ENCODE measurements at places on chromosomes 13 and 19.
A peak's percentile ranks its signal among the peaks of the same experiment; 100 is the strongest.

DNA sequence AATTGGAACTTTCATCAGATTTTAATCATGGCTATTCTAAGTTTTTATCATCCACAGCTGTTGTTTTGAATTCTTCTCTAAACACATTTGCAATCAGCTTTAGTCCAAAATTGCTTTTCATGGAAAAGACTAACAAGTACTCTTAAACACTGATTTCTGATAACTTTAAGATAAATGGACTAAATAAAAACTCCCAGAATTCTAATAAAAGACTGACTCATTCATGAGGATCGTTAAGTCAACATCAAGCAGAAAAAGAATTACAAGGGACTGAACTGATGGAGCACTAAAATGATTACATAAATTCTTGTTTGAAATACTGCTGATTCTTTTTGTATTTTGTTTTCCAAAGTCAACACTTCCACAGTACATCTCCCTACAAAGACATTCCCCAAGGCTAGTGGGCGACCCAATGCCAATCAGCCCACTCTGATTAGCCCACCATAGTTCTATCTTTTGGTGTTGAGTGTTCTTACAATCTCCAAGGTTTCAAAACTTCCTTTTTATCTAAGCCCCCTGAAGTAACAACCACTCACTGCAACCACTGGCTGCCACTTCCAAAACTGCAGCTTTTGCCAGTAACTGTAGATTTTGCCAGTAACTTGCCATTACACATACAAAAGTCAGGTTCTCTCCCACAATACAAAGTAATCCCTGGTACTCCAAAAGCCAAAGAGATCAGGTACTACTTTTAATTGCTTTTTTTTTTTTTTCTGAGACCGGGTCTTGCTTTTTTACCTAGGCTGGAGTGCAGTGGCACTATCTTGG lies 14.0 kb upstream of the NAA16 start:
- no peak for DNase-seq

DNA sequence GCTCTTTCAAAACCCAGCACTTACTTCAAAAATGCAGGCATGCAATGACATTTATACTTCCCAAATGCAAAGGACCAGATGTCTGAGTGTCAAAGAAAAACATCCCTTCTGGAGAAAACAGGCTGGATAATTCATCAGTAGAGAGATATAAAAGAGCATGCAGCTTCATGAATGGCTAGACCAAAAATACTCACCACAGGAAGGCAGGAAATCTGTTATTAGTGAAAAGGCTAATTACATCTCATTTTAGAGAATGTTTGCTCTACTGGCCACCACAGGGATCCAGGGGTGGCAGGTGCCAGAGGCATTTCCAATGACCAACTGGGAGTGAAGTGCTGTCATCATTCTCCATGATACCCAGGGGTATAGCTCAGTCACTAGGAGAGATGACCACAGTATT lies 106.5 kb downstream of the LHFPL6 start:
- no peak for DNase-seq

- DNase-seq, result no peak
Observed at GRCh38 chr19:408902-409515, at the start of gene C2CD4C. C2CD4C (minus strand) TSS chr19:409147; CDS start chr19:408361, 786 bp downstream.

DNA sequence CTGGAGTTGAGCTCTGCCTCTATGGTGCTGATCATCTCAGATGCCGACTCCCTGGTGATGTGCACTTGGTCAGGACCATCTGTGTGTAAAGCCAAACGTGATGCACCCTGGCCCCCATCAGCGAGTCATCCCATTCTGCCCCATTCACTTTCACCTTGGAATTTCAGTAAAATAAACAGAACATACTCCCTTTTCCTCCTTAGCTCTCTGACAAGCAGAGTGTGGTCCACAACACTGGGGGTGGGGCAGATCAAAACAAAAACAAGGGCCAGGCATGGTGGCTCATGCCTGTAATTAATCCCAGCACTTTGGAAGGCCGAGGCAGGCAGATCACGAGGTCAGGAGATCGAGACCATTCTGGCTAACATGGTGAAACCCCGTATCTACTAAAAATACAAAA lies 12.3 kb downstream of the CEACAM20 start:
- no peak for DNase-seq

- peak; percentile 29 for DNase-seq
Observed at GRCh38 chr19:1244693-1245451, 3.3 kb downstream of the ATP5F1D start.

DNA sequence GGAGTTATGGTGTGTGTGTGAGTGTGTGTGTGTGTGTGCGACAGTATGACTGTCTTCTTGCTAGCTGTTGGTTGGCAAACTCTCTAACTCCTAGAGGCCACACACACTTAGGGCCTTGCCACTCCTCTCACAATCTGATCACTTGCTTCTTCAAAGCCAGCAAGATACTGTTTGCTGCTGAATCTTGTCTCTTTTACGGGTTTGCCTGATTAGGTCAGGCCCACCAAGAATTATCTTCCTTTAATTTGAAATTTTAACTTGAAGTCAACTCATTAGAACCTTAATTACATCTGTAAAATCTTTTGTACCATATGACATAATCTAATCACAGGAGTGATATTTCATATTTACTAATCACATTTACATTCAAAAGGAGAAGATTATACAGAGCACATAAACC lies 359.2 kb upstream of the SGCG start:
- no peak for DNase-seq

DNA sequence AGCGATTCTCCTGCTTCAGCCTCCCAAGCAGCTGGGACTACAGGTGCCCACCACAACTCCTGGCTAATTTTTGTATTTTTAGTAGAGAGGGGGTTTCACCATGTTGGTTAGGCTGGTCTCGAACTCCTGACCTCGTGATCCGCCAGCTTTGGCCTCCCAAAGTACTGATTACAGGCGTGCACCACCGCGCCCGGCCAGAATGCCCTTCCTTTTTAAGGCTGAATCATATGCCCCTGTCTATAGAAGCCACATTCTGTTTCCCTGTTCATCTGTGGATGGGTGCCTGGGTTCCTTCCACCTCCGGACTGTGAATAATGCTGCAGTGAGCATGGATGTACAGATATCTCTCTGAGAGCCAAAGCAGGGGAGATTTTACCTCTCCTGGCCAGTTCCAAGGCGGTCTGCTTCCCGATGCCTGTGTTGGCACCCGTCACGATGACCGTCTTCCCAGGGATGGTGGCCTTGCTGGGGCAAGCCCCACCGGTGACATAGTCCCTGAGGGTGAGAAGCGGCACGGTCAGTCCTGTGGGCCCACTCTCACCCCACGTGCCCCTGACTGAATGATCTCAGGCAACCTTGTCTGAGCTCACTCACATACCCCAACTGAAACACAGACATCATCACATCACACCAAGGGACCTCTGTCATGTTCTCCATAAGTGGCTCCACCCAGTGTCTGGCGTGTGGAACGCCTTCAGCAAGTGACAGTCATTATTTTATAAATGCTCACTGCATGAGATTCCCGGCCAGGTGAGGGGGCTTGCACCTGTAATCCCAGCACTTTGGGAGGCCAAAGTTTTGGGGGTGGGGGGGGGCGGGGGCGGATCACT lies 4.0 kb downstream of the RDH13 start:
- no peak for DNase-seq

DNA sequence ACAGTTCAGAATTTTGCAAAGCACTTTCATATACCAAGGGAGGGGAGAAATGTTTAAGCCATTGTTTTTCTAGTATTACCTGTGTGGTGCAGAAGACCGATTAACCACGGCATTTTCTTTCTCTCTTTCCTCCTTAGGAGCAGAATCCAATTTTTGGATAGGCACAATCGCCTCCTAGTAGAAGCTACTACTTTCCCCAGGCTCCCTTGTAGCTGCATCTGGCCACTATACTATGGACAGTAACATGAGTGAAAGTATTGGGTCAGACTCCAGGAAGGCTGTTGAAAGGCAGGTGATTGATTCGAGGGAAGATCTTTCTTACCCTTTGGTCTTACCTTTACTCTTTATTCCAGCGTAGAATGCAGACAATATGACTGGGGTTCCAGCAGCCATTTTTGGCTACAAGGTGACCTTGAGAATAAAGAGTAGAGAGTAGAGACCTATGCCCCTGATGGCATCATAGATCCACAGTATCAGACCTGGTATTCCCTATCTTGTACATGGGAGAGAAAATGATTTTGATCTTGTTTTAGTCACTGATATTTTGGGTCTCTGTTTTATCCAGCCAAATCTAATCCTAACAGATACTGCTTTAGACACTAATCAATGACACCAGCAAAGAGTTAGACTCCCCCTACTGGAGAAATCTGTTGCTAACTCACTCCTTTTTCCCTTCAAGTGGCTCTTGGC lies 77.0 kb downstream of the LRRC63 start:
- DNase-seq, result peak; percentile 78

DNA sequence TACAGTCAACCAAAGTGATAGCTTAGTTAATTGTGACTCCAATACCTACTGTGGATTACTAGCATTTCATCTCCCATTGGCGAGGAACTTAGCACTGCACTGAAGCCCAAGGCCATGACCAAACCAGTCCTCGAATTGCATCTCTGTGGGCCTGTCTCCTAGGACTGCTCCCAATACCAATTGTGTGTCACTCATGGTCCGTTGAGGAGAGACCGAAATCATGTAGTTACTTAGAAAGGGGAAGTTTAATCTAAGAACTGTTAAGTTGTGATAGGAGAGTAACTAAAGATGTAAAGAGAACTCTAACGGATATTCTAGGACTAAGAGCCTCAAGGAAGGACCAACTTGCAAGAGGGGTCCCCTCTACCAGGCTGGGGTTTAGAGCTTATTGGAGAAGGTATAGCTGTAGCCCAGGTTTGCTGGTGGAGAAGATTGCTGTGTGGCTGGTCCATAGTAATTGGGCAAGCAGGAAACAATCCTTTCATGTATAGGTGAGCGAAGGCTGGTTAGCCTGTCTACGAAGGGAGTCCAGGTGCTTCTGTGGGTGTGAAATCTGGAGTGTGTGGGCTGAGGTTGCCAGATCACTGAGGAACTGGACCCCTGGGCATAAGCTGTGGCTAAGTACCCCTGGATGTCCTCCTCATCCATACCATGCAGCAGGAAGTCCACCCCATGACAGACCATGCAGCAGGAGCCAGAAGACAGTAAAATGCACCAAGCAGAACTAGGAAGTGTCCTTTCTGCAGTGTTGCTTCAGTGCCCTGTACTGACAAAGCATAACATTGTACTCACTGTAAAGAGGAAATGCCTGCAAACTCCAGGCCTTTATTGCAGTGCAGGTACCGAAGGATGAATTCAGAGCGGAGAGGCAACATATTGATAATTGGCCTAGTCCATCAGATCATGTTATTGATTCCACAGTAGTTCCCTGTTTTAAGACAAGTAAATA lies 30.8 kb downstream of the DNAJC3 start:
- no peak for DNase-seq

DNA sequence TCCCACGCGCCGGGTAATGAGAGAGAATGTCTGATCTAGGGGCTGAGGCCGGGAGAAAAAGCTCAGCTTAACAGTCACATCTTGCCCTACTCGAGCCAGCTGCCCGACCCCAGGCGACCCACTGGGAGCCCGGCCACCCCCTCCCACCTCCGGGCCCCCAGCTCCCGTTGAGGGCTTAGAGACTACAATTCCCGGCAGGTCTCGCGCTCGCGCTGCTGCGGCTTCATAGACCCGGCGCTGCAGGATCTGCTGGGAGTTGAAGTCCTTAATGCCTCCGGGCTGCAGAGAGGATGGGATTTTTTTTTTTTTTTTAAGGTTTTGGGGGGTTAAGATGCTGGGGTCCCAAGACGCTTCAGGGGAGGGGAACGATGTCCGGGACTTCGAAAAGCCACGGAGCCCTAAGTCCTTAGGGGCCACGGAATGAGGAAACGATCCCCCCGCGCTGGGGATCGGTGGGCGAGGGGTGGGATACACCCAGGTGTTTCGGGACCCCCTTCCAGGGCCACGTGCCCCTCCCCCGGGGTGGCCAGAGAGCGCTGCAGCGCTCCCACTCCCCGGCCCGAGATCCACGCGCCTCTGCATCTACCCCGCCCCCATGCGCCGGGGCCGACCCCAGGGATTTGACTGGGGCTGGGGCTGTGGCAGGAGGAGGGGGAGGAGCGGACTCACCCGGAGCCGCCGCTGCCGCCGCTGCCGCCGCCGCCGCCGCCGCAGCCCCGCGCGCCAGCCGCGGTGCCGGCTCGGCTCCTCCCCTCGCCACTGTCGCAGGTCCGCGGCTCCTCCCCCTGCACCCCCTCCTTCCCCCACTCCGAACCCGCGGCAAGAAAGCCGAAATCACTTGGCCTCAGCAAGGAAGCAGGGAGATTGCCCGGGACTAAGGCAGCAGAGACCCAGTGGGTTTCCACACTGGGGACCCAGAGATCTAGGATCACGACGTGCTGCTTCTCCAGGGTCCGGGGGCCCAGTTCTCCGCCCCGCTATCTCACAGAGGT lies at the start of gene SYT3:
SYT3 (minus strand) TSS at position 761 of the 992 bp plus-strand sequence. CDS start 2,470 bp downstream, outside the sequence.
- peak; percentile 5 for DNase-seq

- peak; percentile 26 for DNase-seq
Observed at GRCh38 chr19:47093841-47094240, 19.7 kb downstream of the ZC3H4 start.

- DNase-seq, result no peak
Observed at GRCh38 chr13:91308299-91308698, 39.2 kb upstream of the MIR17HG start.

DNA sequence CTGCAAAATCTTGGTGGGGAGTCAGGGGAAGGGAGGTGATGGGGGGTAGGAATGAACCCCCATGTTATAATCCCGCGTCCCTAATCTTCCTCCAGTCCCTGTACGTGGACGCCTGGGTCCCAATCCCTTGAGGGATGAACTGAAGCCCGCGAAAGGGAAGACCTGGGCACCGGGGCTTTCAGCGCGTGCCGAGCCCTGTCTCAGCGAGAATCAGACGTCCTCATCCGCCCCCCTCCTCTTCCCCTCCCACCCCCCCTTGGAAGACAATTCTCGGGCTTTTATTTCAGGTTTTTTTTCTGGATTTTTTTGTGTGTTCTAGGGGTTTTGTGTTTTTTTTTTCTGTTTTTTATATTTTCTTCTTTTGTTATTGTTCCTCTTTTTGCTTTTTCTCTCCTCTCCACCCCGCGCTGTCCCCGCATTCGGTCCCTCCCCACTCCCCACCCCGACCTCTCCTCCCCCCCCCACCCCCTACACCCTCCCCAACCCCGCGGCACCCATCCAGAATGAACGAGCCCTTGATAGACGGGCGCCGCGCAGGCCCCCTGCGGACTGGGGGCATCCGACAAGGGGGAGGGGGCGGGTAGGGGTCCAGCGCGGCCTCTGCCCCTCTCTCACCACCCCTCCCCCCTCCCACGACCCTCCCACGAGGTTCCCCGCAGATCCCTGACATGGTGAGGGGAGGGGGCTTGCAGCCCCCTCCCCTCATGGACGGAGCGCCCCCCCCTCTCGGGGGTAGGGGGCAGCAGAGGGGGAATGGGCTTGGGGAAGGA lies 10.3 kb downstream of the C19orf81 start:
- no peak for DNase-seq

DNA sequence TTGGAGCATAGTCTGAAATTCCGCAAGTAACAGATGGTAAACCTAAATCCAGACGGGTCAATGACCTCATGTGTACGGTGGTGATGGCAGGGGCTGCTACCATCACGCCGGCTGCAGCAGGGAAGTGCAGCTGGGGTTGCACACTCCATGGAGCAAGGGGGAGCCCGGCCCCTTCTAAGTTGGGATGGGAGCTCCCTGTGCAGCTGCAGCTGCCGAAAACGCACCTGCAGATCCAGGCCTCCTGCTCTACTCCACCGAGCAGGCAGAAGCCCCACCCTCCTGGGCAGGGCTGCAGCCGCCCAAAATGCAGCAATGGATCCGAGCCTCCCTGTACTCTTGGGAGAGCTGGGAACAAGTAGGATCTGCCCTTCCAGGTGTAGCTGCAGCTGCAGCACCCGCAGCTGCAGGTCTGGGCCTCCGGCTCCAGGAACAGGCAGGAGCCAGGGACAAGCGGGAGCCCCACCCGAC lies 25.5 kb downstream of the KBTBD6 start:
- no peak for DNase-seq

Data from CD4-positive, alpha-beta T cell treated with Interleukin-2 at 100 ng/mL for 4 hours (primary cell).